Left colon (tissue), 2 donors: ENCODE measurements at places on chromosomes 13 and 19. TPM values are rescaled to one million over a fixed set of nuclear protein-coding genes. Genes with fewer than 3 reads are reported as not detected.

The KIR2DL4 gene
- 0.87 TPM for total RNA-seq

The NLRP11 gene
- 0.12 TPM for total RNA-seq

The ZNF793 gene
- total RNA-seq, result 3.2 TPM

The OXGR1 gene
- 2.0 TPM for total RNA-seq

The POU2F2 gene
- total RNA-seq, result 3.8 TPM

The PPP1R13L gene
- 35.0 TPM for total RNA-seq

The C5AR2 gene
- 0.46 TPM for total RNA-seq

The APOC1 gene
- total RNA-seq, result 23.8 TPM

The CYP4F2 gene
- total RNA-seq, result 11.1 TPM

The CGB1 gene
- not detected for total RNA-seq

DNA sequence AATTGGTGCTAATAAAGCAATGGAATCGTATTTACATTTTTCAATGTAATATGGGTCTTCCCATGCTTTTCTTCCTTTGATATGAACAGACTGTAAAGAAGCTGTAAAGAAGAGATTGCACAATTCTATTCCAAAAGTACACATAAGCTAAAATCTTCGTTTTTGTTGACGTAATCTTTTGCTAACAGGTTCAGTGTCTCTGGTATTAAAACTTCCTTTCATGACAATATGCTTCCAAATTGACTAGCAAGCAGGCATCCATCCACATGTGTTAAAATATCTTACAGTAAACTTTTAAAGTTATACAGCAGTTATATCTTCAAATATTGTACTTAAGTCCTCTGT lies 19.3 kb upstream of the SGCG start:
- DNase-seq, result no peak

GRCh38 chr19:480016-480855 lies 16.1 kb upstream of the MADCAM1 start:
- peak; percentile 62 for DNase-seq

- peak; percentile 68 for DNase-seq
Observed at GRCh38 chr13:26985285-26985878, 186.2 kb downstream of the USP12 start.

GRCh38 chr13:95955255-95955654 lies 97.9 kb downstream of the UGGT2 start:
- no peak for DNase-seq

- DNase-seq, result no peak
Observed at GRCh38 chr19:14809272-14810057, 25.5 kb downstream of the OR7A5 start.

DNA sequence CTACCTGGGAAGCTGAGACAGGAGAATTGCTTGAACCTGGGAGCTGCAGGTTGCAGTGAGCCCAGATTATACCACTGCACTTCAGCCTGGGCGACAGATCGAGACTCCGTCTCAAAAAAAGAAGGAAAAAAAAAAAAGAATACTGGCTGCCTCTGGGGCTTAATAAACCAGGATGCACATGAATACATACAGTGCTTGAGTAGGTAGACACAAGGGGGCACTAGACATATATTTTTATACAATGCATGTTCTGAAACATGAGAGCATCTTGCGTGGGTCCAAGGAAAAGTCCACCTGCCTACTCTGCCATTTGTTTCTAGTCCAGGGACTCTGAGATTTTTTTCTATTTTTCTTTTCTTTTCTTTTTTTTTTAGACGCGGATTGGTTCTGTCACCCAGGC lies 31.2 kb downstream of the KEAP1 start:
- no peak for DNase-seq

GRCh38 chr13:30832377-30832776 lies 73.7 kb upstream of the MEDAG start:
- peak; percentile 53 for DNase-seq

DNA sequence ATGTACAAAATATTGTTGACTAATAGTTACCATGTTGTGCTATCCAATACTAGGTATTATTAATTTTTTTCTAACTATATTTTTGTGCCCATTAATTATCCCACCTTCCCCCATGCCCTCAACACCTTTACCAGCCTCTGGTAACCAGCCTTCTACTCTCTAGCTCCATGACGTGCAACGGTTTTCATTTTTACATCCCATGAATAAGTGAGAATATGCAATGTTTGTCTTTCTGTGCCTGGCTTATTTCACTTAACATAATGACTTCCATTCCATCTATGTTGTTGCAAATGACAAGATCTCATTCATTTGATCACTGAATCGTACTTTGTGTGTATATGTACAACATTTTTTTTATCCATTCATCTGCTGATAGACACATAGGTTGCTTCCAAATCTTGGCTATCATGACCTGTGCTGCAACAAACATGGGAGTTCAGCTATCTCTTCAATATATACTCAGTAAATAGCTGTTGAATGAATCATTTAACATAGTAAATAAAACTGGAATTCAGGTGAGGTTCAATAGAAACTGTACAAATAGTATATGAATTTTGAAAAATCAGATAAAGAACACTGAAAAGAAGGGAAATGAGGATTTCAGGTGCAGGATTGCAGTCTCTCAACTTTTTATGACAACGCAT lies 509.0 kb upstream of the MIR17HG start:
- no peak for DNase-seq

DNA sequence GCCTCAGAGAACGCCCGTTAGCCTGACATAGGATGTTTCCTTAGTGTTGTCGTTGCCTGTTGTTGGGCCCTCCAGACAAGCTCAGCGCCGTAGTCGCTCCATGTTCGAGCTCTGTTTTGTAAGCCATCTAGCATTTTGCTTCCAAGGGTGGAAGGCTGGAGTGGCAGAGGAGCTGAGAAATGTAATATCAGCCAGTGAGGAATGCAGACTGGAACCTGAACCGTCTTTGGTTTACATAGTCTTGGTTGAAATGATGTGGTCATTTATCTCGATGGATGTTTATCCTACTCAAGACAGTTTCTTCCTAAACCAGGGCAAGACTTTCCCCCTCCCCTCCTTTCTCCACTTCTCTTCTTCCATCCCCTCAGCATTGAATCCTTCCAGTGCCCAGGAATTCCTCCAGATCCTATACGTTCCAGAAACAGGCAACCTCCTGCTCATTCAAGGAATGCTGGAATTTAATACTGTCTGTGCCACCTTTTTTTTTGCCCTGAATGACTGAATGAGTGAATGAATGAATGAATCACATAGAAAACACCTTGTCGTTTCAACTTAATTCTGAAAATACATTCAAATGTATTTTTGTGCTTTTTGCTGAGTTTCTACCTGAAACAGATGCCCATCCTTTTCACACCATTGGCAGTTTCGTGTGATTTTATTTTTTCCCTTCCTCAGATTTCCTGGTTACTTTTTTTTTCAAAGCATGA lies 109.5 kb upstream of the MBNL2 start:
- DNase-seq, result no peak

DNA sequence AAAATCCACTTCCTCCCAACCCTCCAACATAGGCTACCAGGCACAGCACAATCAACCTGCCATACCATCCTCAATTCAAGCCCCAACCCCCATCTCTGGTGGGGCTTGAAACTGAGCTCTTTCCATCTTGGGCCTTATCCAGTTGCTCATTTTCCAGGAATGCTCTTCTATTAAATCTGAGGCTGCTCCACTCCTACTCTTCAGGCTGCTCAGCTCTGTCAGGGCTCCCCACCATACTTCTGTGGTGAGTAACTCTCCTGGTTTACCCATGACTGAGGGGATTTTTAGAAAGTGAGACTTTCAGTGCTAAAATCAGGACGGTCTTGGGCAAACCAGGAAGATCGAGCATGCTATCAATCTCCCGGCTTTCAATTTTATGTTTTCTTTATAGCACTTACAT lies 512.8 kb downstream of the LMO7 start:
- no peak for DNase-seq
